ENCODE measurements at places on chromosomes 12 and 14.
A peak's percentile ranks its signal among the peaks of the same experiment; 100 is the strongest.

DNA sequence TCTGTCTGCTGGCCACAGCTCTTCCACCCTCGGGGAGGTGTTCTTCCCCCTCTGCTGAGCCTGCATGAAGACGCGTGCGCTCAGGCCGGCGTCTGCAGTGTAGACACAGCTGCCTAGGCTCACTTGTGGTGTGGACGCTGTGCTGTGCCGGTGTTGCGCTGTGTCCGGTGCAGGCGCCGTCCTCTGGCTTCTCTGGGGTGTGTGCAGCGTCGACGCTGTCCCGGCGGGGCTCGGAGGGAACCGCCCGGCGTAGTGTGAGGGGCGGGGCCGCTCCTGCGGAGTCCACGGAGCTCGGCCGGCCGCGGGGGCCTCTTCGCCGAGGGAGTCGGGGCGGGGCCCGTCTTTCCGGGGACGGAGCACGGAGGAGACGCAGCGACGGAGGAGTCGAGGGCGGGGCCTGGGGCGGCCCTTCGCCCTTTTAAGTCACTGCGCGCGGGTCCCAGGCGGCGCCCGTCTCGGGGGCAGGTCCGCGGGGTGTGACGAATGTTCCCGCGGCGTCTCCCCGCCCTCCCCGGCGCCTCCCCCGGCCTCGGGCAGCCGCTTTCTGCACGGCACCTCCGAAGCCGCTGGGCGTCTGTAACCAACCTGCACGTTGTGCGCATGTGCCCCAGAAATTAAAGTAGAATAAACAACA, 45.2 kb downstream of the NOC4L start:
- DNase-seq = peak; percentile 91

DNA sequence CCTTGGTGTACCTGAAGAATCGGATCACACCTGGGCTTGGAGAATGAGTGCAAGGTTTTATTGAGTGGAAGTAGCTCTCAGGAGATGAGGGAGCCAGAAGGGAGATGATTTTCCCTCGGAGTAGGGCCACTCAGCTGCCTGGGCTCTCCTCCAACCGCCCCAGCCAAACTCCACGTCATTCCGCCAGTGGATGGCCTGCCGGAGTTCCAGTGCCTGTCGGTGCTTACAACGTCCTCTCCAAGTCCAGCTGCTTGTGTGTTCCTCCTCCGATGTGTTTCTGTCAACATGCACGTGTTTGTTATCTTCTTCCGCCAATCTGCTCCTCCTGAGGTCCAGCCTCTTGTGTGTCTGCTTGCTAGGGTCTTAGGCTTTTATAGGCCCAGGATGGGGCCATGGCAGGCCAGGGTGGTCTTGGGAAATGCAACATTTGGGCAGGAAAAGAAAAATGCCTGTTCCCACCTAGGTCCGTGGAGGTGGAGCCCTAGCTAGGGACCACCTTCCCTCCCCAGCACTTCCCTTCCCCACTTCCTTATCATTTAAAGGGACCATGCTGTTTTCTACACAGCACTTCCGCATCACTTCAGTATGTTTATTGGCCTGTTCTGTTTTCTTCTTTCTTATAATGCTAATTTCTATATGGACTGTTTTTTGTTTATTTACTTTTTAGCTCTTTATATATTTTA, 343.2 kb downstream of the PDZRN4 start:
- DNase-seq = no peak

DNA sequence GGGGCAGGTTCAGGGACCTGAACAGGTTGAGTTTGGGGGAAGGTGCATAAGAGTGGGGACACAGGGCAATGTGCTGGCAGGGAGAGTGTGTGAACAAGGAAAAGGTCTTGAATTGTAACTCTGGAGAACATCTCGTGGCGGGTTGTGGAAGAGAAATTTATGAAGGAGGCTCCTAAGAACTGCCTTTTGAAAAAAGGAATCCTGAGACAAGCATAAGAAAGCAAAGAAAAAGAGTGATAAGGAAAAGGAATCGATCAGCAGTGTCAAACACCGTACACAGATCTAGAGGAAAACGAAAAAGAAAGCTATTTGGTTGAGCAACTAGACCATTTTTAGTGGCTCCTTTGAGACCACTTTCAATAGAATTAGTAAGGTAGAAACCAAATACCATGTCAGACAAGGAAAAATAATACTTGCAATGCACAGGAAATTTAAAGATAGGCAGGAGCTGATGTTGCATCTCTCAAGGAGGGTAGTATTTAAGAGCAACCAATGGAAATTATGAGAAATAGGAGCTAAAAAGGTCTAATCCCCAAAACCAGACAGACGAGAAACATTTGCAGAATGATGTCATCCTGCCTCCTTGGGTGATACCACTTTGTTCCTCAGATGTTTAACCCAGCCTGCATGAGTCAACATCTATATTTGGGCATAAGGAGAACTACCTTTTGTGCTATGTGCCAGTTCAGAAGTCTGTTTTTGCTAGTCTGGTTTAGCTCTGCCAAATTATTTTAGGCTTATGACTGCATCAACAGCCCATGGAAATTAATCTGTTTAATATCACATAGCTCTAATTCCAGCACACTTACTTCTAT, 64.5 kb upstream of the STK38L start:
- DNase-seq = no peak

DNA sequence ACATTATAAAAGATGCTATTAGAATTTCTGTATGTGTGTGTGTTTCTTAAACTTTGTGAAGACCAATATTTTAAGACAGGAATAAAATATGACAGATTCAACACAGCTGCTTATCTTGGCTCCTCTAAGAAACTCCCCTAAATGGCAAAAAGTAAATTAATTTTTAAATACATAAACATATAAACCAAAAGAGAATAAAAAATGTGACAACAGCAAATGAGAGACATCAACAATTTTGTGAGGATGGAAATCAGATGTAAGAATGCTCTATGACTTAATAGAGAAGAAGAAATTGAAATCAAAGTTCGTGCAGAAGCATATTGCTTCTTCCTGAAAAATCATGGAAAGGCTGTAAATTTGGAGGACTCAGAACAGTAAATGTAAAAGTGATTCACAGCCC, 1083.8 kb downstream of the FLRT2 start:
- no peak for DNase-seq

DNA sequence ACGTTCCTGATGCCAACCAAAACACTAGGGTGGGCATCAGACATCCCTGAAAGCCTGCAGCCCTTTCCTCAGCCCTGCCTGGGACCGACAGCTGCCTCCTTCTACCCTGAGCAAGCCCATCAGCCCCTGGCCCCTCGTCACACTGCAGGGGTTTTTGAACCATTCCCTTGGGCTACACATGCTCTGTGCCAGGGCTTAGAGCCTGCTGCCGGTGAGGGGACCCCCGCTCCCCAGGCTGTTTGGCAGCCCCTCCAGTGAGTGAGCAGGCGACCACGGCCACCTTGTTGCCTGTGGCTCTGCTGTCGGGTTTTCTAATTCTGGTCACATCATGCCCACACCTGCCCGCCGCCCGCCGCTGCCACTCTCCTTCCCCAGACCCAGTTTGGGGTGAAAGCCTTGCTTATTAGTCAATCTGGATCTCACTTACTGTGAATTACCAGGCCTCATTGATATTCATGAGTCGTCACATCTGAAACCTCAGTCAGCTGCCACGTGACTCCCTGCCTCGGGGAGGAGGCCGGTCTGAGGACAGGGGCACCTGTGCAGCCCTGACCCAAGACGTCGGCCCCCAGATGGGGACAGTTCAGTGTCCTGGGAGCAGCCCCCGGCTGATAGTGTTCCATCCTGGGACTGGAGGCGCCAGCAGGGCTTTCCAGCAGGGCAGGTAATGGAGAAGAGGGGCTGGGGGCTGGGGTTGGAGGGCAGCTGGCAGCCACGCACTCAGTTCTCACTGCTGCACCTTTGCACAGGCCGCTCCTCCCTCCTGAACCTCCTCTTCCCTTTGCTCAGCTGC, 163.0 kb downstream of the RBM19 start:
- no peak for DNase-seq

Data from stimulated activated CD4-positive, alpha-beta T cell treated with anti-CD3 and anti-CD28 coated beads, Interleukin-1b, Interleukin-23, amount 100 ng/mL, for 24 hours (primary cell).